ENCODE measurements at places on chromosomes 4 and X.

GRCh38 chr4:46645126-46645525 lies 255.2 kb upstream of the GABRA2 start:
- DNase-seq: no peak

DNA sequence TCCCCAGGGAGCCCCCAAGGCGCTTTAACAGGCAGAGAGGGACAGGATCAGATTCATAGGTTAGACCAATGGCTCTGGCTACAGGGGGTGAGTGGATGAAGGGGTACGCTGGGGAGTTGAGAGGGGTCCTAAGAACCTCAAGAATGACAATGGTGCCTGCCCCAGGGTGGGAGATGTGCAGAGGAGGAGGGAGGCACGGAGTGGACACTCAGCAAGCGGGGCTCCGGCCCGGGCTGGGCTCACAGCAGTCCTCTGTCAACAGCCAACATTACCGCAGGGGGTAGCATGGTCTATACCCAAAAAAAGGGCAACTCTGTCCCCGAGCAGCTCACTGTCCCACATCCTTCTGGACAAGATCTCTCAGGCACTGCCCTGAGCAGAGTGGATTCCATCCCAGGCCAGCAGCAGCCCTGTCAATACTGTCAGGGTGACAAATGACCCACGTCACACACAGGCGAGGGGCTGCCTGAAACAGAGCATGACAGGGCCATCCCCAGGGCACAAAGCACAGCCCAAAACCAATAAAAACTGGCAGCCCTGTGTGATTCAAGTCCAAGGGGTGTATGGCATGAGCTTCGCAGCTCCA lies 47.7 kb upstream of the PPP2R2C start:
- DNase-seq: no peak

GRCh38 chr4:4254666-4255065 lies 6.6 kb upstream of the TMEM128 start:
- no peak for DNase-seq

DNA sequence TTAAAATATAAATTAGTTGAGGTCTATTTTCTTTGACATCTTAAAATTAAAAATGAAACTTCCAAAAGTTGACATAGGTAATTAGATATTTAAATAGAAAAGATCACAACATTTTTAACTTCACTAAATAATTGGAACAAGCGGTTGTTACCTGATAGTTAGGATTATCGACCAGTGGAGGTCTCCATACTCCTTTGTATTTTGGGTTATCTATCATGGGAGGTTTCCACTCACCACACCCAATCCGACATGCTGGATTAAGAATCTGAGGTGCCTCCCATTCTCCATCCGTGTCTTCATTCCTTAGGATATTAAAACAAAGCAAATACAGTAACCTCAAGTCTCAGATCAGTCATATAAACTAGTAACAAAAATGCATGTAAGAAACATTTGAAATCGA lies 22.2 kb downstream of the SCOC start:
- no peak for DNase-seq

- DNase-seq: no peak
Measured at GRCh38 chr4:14524276-14524675, 478.0 kb upstream of the CPEB2 start.

GRCh38 chrX:132692526-132692925 lies 203.7 kb upstream of the MBNL3 start:
- no peak for DNase-seq

- DNase-seq: no peak
Measured at GRCh38 chrX:5086388-5086787, 1142.3 kb downstream of the NLGN4X start.

GRCh38 chrX:52262195-52262546 lies 77.5 kb downstream of the MAGED4 start:
- peak; percentile 24 for DNase-seq

DNA sequence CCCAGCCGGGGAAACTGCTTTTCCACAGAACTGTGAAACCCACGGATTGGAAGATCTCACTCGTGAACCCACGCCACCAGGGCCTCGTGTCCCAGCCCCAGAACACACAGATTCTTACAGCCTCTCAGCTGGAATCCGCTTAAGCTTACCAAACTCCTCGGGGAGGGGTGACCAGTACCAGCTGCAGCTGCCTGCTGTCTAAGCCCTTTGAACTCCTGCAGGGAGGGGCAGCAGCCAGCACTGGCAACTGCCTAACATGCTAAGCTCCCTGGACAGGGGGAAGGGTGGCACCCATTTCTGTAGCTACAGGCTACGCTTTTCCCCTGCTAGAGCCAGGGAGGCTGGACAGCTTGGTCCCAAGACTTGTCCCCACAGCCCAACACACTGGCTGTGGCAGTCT lies 38.4 kb downstream of the TBL1X start:
- DNase-seq: no peak

- DNase-seq: no peak
Measured at GRCh38 chrX:36583674-36584073, 424.5 kb upstream of the FAM47C start.

GRCh38 chr4:189511581-189511980 lies 429.1 kb upstream of the FRG1 start:
- DNase-seq: no peak

DNA sequence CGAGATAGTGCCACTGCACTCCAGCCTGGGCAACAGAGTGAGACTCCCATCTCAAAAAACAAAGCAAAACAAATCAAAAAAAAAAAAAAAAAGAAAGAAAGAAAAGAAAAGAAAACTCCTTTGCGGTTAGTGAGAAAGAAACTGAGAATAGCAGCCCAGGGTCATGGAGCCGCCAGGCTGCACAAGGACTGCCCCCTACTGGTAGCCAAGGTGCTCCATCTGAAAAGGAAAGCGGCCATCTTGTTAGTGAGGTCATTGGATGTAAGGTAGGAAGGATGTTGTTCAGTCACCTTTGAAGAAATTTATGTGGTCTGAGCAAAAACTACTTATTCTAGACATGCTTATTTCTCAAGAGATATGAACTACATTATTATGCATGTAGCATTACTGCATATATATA lies 660.6 kb upstream of the TENM3 start:
- DNase-seq: no peak

- no peak for DNase-seq
Measured at GRCh38 chr4:176778491-176778890, 14.2 kb downstream of the VEGFC start.

DNA sequence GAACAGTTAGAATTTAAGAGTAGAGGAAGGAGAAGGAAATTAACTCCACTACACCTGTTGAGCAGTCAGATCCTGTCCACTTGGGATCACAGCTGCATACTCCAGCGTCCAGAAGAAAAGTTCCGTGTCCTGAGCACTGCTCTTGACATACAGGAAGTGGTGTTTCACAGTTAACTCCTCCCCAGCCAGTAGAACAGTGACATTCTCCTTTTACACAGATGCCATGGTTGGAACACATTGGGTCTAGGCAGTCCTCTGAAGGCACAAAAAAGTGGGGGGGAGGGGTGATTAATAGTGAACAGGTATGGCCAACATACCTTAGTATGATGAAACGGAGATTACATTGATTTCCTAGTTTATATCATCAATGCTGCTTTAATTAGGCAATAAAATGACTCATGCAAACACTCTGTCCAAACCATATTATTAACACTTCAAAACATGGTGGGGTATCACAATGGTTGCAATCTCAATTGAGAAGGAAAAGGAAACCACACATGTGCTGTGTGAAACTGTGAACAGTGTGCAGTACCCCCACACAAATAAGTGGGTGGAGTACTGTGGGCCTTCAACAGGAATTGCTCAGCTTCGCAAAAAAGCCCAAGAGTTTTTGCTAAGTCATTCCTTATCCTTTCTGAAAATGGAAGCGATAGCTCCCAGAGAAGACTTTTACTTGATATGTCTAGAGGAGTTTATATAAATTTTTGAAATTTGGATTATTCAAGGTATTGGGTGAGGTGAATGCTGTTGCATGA lies 295.6 kb downstream of the SH2D1A start:
- DNase-seq: no peak

DNA sequence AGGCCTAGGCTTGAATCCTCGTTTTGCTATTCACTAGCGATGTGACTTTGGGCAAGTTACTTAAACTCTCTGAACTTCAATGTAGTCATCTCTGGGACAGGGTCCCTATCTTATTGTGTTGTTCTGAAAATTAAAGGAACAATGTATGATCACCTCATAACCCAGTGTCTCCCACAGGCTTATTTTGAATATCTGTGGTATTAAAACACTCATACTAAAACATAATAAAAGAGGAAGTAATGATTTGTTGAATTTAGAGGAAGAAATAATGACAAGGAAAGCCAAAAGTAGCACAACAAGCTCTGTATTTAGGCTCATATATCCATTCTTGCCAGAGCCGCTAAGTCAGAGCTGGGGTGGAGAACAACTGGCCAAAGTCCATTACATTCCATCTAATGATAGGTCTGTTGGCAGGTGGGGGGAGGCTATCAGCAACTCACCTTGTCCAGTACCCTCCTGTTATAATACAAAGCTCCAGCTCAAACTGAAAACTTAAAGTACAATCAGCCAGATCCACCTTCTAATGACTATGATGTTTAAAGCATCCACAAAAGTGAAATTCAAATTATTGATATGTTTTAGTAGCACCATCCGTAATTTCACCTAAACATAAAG lies 64.5 kb upstream of the LSM6 start:
- DNase-seq: no peak

- DNase-seq: no peak
Measured at GRCh38 chr4:6294705-6295421, 25.2 kb downstream of the WFS1 start.

DNA sequence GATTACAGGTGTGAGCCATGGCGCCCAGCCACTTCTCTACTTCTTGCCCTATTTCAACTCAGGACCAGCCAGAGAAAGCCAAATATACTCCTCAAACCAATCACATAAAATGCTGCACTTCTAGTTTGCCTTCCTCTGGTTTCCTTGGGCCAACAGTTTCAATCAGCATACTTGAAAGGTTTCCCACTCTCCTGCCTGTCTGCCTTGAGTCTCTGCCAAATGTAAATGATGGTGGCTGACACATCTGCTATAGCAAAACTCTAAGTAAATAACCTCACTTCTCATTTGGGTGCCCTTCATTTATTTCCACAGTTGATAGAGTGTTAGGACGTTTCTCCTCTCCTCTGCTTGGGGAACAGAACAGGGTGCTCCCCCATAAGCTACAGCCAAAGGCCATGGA lies 36.4 kb upstream of the PPA2 start:
- DNase-seq: no peak

DNA sequence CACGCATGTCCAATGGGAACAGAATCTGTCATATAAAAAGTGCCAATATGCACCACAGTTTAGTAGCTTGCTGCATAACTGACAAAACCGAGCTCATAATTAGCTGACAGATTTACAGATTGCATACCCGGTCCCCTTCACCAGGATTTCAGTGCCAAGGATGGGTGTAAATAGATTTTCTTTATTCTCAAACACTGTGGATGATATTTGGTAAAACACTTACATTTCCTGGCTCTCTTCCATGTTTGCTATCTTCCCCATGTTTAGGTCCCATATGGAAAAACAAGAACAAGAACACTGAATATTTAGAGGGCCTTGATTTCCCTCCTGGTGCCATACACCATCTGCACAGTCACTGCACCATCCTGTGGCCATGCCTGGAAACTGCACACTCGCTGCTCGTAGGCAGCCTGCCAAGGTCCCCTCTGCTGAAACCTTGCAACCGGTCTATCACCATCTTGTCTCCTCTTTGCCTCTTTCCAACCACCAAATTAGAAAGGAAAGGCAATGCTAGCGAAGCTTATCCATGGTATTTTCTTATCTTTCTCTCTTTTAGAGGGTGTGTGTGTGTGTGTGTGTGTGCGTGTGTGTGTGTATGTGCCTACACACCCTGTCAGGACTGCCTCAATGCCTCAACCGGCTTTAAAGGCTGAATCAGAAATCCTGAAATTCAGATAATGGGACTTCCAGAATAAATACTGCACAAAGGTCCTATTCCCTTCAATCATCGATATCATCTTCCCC lies 124.2 kb upstream of the MBNL3 start:
- peak; percentile 6 for DNase-seq

DNA sequence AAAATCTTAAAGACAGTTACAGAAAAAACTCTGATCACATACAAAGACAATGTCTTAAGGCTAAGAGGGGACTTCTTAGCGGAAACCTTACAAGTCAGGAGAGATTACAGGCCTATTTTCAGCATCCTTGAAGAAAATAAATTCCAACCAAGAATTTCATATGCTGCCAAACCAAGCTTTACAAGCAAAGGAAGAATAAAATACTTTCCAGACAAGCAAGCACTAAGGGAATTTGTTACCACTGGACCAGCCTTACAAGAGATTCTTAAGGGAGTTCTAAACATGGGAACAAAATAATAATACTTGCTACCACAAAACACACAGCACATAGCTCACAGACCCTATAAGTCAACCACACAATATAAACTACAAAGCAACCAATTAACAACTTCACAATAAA lies 255.8 kb upstream of the ZFP42 start:
- DNase-seq: no peak

DNA sequence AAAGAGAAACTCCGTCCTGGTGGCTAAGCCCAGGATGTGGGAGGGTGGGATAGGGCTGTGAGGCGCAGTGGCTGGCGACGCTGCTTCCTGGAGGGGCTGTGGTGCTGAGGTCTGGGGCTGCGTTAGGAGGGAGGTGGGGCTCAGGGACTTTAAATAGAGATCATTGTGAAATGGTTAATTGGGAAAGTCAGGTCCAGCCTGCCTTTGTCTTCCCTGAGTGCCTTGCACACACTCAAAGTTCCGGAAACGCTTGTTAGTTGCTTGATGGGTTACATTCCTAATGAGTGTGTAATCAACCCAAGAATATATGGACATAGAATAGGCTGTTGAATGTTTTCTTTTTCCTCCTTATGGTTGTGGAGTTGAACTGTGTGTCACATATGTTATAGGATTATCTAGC lies 55.7 kb upstream of the CLDN34 start:
- no peak for DNase-seq
